Tongue (tissue), 3 donors: ENCODE measurements at places on chromosomes 1 and 21.
A peak's percentile ranks its signal among the peaks of the same experiment; 100 is the strongest.

DNA sequence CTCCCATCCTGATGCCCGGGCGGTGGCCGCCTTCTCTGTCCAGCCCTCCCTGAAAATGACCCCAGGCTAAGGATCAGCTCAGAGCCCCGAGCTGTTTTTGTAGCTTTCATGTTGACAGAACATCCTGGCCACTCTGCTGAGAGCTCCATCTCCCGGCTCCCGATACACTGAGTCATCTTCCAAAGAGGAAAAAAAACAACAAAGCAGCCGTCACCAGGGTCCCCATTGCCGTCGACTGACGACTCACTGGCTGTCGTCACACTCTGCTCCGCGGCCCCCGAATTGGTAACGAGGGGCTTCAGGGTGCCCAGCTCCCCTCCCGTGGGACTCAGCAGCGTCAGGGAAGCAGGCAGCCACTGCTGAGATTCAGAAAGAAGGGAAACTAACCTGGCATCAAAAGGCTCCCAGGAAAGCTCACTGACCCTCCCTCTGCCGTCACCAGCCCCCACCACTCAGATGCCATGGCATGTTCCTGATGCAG lies 67.2 kb downstream of the CD46 start:
- no peak for DNase-seq

GRCh38 chr1:41838266-41838665 lies 80.5 kb downstream of the HIVEP3 start:
- no peak for DNase-seq

GRCh38 chr1:29974316-29974724 lies 738.0 kb downstream of the PTPRU start:
- no peak for DNase-seq

- no peak for DNase-seq
Observed at GRCh38 chr1:116573431-116574095, 2.7 kb upstream of the CD58 start.

- DNase-seq, result peak; percentile 81
Observed at GRCh38 chr21:38352536-38353219, 95.9 kb downstream of the KCNJ15 start.

GRCh38 chr1:156376958-156377919 lies 8.2 kb downstream of the RHBG start:
- DNase-seq, result no peak

DNA sequence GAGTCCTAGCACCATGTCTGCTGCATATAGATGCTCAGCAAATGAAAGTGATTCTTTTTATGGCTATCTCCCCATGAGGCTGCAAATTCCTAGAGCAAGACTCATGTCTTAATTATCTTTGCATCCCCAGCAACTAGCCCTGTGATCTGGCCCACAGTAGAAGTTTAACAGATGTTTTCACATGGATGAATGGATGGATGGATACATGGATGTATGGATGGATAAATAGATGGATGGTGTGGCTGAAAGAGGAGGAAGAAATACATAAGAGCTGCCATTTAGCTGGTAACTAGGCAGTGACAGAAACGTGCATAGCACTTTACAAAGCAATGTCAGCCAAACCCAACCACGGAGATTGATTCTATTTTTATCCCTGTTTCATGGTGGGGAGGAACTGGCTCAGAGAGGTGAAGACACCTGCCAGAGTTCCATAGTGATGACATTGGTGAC lies 32.7 kb upstream of the ZBTB40 start:
- peak; percentile 48 for DNase-seq

DNA sequence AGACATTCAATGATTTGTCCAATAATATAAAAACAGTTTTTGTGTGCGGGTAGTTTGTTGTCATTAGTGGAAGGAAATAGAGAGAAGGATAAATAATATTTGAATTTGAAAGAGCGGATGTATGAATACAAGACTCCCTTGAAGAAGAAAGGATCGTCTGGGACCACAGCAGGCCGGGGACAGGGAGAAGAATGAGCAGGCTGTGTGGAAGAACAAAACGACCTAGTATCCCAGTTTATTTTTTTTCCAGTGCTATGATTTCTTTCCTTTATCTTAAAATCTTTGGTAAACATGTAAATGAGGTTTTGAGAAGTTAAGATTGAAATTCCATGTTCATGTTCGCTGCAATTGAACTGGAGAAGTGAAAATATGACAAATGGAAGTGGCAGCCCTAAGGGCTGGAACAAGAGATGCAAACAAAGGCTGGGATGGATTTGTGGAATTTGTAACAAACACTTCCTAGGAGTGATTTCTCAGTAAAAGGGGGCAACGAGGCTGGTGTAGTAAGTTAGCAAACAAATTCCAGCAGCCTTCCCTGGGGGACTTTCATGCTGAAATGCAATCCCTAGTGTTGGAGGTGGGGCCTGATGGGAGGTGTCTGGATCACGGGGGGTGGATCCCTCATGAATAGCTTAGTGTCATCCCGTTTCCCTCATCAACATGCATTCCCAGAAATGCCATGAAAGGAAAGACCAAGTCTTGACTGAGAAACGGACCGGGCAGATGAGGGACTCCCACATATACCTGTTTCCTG lies 10.2 kb upstream of the IFI16 start:
- peak; percentile 87 for DNase-seq

GRCh38 chr1:8423269-8423691 lies 105.4 kb downstream of the SLC45A1 start:
- peak; percentile 56 for DNase-seq

DNA sequence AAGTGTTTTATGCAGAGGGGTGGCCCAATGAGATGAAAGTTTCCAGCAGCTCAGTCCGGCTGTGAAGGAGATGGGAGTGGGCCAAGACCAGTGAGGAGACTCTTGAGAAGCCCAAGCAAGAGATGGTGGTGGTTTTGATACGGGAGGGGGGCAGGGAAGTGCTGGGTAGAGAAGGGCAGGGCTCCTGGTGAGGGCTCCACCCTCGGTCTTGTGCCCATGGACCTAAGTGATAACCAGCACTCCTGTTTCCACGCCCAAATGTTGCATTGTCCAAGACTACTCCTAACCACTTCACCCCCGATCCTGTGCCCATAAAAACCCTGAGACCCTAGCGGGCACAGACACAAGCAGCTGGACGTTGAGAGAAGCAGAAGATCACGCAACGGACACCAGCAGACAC lies 140.9 kb downstream of the MIS18A start:
- no peak for DNase-seq

DNA sequence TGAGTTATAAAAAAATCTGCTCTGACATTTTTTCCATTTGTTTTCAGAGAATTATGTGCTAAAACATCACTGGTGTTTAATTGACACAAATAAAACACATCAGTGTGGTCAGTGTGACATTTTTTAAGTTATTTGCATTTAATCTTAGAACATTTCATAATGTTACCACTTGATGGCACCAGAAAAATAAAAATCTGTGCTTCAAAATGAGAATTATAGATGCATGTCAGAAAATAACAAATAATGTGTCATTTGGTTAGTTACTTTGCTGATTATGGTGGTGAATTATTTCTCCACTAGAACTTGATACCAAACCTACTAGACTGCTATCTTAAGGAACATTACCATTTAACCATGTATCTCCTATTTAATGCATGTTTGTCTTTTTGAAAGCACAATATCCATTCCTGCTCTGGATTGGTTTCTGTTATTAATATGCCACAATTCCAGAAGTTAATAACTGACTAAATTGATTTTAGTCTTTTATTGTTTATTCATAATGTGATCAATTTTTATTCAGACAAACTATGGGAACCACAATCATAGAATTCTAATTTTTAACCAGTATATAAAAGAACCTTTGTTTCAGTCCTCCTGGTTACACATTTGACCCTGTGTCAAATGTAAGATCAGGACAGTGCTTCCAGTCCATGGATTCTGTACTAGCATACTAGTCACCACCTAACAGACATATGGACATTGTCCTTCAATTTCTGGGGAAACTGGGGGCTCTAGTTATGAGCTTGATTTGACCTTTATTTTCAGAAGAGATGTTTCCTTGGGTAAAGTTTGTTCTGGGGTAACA lies 81.0 kb downstream of the RPS6KC1 start:
- no peak for DNase-seq

DNA sequence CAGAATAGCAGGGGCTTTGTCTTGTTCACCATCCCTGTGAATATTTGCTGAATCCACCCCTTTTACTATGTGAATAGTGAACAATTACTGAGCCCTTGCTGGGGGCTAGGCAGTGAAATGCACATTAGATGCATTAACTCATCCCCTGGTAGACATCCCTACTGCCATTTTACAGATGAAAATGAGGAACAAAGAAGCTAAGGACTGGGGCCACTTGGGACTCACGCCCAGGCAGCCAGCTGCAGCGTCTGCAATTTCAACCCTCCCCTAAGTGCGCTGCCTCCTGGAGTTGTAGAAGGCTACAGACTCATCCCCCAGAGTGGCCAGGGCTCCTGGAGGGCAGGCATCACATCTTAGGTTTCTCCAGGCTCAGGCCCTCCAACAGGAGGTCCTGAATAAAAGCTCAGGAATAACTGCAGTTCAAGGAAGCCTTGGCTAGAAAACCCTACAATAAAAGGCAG lies 31.6 kb downstream of the CAPZB start:
- peak; percentile 35 for DNase-seq

GRCh38 chr1:223429313-223429731 lies 36.1 kb downstream of the CCDC185 start:
- DNase-seq, result peak; percentile 38

GRCh38 chr1:192801451-192801850 lies 7.4 kb upstream of the RGS2 start:
- no peak for DNase-seq

GRCh38 chr1:99638853-99639252 lies 7.1 kb upstream of the PALMD start:
- DNase-seq, result no peak

- no peak for DNase-seq
Observed at GRCh38 chr1:160826546-160826945, 30.6 kb downstream of the LY9 start.

DNA sequence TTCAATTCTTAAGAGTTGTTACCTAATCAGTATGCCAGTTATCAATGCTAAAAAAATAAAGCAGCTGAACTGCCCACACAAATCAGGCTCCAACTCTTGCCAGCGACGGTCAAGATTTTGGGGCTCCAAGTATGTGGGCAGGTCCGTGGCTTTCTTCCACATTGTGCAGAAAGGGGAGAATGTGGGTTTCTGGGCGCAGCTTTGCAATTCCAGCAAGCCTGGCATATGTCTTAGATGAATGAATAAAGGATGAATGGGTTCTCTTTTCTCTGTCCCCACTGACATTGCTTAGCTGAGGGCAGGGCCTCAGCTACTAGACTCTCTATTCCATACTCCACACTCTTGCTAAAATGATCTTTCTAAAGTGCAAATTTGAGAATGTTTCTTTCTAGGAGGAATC lies 42.4 kb downstream of the NENF start:
- no peak for DNase-seq

- DNase-seq, result peak; percentile 10
Observed at GRCh38 chr1:115838431-115839028, 2.4 kb downstream of the NHLH2 start.

DNA sequence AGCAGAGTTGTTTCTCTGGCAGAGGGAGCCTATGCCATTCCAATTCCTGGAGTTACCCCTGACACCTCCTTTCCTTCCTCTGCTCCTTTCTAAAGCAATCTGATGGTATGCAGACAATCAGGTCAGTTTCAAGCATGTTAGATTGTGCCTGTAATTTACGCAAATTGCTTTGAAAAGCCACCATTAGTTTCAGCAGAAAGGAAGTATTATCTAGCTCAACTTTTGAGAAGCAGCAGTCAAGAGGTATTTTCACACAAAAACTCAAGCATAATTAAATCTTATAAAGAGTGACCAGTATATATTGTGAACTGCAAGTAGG lies 2.2 kb downstream of the ERRFI1 start:
- no peak for DNase-seq

- DNase-seq, result no peak
Observed at GRCh38 chr21:33945652-33946270, 30.2 kb upstream of the ATP5PO start.

GRCh38 chr1:24382165-24382577 lies 31.4 kb downstream of the STPG1 start:
- no peak for DNase-seq

GRCh38 chr1:214271174-214271858 lies 9.6 kb upstream of the SMYD2 start:
- DNase-seq, result no peak

DNA sequence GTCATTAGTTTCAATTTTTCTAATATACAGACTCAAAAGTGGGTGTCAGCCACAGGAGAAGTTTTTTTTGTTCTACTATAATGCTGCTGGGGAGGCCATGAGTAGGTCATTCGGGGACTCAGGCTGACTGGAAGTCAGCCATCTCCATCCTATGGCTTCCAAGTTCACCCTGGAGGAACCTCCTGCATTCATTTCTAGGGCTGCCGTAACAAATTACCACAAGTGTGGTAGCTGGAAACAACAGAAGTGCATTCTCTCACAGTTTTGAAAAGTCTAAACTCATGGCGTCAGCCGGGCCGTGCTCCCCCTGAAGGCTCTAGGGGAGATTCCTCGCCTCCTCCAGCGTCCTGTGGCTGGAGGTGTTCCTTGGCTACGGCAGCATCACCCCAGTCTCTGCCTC lies 17.7 kb downstream of the AGT start:
- peak; percentile 36 for DNase-seq

DNA sequence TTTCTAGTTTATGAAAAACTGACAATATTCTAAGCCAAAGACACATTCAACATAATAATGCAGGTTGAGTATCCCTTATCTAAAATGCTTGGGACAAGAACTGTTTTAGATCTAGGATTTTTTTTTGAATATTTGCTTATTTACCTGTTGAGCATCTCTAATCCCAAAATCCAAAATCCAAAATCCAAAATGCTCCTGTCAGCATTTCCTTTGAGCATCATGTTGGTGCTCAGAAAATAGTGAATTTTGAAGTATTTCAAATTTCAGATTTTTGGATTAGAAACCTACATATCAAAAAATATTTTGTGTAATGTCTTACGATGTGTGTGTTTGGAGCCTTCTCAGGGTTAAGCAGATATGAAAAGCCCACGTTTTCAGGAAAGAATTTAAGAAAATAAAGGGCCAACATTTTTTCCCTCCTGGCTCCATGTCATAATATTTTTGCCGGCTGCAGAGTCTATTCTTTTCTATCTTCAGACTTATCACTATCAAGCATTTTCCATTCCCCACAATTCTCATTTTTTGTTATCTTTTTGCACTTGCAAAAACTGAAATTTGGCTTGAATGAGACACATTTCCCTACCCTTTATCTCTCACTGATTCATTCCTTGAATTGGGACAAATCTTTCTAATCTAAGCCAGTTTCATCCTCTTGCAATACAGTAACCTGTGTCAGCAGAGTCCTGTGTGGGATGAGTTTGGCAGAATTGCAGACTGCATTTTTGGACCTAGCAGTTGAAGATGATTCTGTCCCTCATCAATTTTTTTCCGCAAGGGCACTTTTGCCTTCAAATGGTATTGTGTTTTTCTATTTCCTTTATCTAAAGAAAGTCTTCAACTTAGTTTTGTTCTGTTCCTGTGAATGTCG lies 233.9 kb downstream of the DISC1 start:
- no peak for DNase-seq

- peak; percentile 67 for DNase-seq
Observed at GRCh38 chr21:14273736-14274538, 58.0 kb downstream of the RBM11 start.

GRCh38 chr1:30008998-30009657 lies 714.3 kb downstream of the MATN1 start:
- DNase-seq, result no peak

GRCh38 chr1:200369706-200370105 lies 40.1 kb downstream of the ZNF281 start:
- DNase-seq, result no peak

- DNase-seq, result peak; percentile 44
Observed at GRCh38 chr1:26287033-26287711, 7.3 kb downstream of the SH3BGRL3 start.
